ENCODE measurements at places on chromosomes 2 and 18. TPM values are rescaled to one million over a fixed set of nuclear protein-coding genes. Genes with fewer than 3 reads are reported as not detected.

The KCNIP3 gene
- total RNA-seq, result not detected

The FSIP2 gene
- total RNA-seq, result 0.79 TPM

The CYS1 gene
- total RNA-seq, result not detected

The FOXD4L1 gene
- total RNA-seq, result not detected

The LINC00305 gene
- total RNA-seq, result not detected

The POTEE gene
- 0.50 TPM for total RNA-seq

The DSC2 gene
- 0.40 TPM for total RNA-seq

The ASPRV1 gene
- 2.7 TPM for total RNA-seq

The CABLES1 gene
- 1.3 TPM for total RNA-seq

All from natural killer cell (primary cell).